Right renal cortex interstitium (tissue), 3 donors: ENCODE measurements at places on chromosomes 3 and 15.

DNA sequence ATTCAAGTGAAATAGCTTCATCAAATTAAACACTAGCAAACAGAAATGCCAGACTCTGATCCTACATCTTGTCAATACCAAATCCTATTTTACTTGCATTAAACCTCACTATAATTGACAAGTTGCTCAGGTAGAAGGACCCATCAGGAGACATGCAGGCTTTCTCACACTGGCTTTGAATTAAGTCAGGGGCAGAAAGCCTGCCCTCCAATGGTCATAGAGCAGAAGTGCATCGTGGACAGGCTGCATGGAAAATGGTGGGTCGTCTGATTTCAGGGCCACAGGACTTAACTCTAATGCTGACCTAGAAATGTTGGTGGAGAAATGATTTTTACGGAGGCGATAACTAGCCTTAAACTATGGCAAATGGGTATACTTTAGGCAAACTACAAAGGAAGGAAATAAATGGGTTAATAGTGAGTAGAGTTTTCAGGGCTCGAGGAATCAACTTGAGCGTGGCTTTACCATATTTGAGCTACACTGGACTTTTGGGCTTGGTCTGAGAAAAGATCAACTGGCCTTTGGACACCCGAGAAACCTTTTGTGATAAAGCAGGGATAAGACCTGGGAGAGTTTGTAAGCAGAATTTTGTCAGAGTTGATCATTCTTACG, 283.9 kb downstream of the GRM7 start:
- DNase-seq = no peak

- no peak for DNase-seq
Observed at GRCh38 chr3:142976621-142977398, 13.3 kb upstream of the PAQR9 start.

GRCh38 chr3:182969853-182970252, 10.5 kb downstream of the DCUN1D1 start:
- no peak for DNase-seq

GRCh38 chr3:181952221-181952620, 240.5 kb downstream of the SOX2 start:
- no peak for DNase-seq

DNA sequence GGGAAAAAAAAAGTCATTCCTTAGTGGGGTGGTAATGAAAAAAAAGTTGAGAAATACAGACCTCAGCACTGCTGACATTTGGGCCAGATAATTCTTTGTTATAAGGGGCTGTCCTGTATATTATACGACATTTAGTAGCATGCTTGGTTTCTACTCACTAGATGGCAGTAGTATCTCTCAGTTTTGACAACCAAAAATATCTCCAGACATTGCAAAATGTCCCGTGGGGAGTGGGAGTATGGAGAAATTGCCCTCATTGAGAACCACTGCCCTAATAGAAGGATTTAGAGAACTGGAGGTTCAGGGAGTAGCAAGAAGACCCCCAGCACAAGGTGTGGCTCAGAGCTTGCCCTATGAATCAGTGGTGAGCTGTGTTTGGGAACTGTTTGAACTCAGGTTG, 28.6 kb upstream of the TEX264 start:
- DNase-seq = no peak

- DNase-seq = no peak
Observed at GRCh38 chr3:108664266-108664665, 74.7 kb downstream of the DZIP3 start.

DNA sequence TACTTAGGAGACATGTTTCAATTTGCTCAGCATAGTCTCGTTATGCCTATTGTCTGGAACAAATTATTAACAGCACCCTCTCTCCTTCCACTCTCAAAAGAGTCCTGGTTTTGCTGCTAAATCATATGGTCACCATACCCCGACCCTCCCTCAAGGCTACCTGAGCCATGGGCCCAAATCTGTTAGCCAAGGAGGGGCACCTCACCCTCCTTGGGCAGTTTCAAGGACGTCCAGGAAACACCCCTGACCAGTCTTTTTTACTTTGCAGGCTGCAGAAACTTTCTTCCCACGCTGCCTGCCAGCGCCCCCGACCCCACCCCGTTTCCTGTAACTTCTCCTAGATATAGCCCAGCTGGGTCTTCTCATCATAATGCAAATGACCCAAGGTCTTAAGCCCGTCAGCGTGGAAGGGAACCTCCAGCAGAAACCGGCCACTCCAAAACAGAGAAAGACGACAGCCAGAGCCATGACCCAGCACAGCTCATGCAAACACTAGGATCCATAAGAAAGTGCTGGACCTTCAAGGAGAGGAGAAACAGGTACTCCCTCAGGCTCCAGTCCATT, 62.3 kb downstream of the ADCY5 start:
- peak; percentile 52 for DNase-seq

DNA sequence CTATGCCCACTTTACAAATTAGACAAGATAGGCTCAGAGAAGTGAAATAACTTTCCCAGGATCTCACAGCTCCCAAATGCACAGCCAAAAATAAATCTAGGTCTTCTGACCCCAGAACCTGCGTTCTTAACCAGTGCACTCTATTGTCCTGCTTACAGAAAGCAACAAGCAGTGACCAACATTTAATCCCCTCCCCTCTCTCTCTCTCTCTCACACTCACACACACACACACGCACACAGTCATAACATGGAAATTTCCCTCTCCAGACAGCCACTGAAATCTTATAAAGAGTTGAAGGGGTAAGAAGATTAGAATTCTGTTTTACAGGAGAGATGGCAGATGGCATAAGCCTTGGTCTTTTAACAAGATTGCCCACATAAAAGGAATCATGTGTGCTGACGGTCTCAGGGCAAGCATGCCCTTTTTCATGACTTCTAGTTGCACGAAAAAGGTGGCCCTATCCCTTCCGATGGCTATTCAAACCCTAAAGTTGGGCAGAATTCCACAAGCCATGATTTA, 29.4 kb downstream of the EOGT start:
- no peak for DNase-seq

GRCh38 chr3:185937689-185938374, at the start of gene TRA2B:
TRA2B (minus strand) TSS chr3:185938014; CDS start chr3:185937860, 154 bp downstream.
- DNase-seq = peak; percentile 96

GRCh38 chr3:57130571-57131209, 34.5 kb downstream of the IL17RD start:
- DNase-seq = no peak

DNA sequence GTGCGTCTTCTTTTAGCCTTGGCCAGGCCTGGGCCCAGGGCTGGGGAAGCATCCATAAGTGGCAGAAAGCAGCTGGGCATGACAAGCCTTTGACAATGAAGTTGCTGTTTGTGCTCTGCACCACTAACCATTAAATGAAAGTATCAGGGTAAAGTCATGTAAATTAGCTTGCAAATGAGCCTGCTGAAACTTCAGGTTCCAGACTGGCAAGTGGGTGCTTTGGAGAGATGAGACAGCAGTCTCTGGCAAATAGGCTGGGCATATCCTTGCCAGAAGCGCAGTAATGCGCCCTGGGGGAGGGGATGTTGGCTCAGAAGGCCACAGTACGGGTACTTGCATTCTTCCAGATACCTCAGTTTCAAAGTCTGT, 40.7 kb downstream of the RAB6B start:
- DNase-seq = no peak

DNA sequence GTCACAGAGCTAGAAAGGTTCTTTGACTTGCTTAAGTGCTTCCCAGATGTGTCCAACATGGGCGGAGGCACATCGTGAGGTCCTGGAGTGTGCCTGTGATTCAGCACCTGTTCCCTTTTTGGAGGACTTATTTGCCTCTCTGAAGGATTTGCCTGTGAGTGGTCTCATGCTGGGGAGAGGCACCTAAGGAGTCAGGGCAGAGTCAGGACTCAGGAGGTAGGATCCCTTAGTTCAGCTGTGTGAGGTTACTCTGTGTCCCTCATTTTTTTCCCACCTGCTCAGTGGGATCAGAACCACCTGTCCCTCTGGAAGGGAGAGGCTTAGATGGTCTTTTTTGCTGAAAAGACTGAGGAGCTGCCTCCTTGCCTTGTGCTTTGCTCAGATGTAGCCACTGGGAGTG, 3.0 kb downstream of the ZNF589 start:
- no peak for DNase-seq
